Stomach (tissue), 19 donors: ENCODE measurements at places on chromosomes 3 and 15.

- no peaks in the 10 kb centered on the region for H3K27me3 ChIP-seq
- no peak for DNase-seq
- H3K36me3 ChIP-seq, result no peaks in the 10 kb centered on the region
- H3K27ac ChIP-seq, result no peak overlapping the region
These were observed 8.7 kb upstream of the CGNL1 start for GRCh38 chr15:57367556-57367955.

GRCh38 chr3:73094951-73095350, 33.5 kb downstream of the EBLN2 start:
- H3K27me3 ChIP-seq, result no peaks in the 10 kb centered on the region
- H3K27ac ChIP-seq, result no peak overlapping the region
- no peaks in the 10 kb centered on the region for H3K4me1 ChIP-seq
- H3K4me3 ChIP-seq, result no peak overlapping the region
- no peak for DNase-seq

GRCh38 chr3:131047582-131047981, 20.9 kb downstream of the NEK11 start:
- H3K36me3 ChIP-seq, result no peaks in the 10 kb centered on the region
- H3K4me1 ChIP-seq, result no peaks in the 10 kb centered on the region
- DNase-seq, result no peak
- no peak overlapping the region for H3K27ac ChIP-seq

DNA sequence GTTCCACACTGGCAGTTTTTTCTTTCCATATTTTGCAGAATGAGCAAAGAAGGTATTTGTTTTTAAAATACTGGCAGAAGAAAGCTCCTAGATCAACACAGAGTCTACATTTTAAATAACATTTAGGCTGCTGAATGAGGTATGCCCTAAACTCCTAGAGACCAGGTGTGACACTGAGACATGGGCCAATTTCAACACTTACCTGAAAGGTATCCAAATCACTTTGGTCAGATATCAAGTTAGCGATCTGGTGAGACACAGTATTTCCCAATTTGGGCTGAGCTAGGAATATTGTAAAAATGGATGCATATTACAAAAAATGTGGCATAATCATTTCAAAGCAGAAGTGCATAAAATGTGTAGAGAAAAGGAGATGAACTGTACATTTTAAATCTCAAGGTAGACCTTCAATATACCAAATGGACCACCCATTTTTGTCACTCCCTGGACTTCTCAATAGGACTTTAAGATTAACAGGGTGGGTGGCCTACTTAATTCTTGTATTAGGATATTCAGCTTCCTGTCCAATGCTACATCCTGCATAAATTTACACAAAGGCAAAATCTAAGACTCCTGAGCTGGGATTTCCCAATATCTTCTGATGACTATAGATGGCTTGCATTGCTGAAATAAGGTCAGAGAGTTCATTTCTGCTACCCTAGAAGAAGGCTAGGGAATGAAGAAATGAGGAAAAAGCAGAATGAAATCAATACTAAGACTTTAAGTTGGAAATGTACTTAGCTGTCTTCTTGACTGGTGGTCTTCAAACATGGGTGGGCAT, 487.8 kb downstream of the FOXP1 start:
- H3K4me3 ChIP-seq, result no peak overlapping the region
- DNase-seq, result no peak
- no peak overlapping the region for H3K27ac ChIP-seq
- peaks cover 4% of the 10 kb centered on the region for H3K4me1 ChIP-seq

GRCh38 chr15:75028991-75029377, 5.6 kb downstream of the PPCDC start:
- H3K4me3 ChIP-seq, result no peak overlapping the region
- DNase-seq, result no peak
- peaks cover 21% of the 10 kb centered on the region for H3K4me1 ChIP-seq
- H3K27me3 ChIP-seq, result no peaks in the 10 kb centered on the region
- peak overlapping the region; percentile 75 for H3K27ac ChIP-seq

DNA sequence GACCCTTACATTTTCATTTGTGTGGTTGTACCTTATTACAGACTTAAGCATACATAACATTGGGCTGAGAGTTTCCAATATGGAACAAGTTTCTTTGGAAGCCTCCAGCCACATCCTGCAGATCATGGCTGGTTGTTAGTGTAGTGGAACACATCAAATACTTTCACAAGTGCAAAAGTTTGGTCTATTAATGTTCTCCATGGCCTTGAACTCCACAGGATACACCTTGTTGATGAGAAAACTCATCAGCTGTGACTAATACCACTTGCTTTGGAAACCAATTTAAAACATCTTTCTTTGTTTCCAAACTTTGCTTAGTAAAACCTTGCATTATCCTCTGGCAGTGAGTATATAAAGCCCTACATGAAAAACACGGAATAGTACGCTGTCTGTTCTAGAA, 46.1 kb downstream of the MYZAP start:
- H3K4me3 ChIP-seq, result no peak overlapping the region
- H3K4me1 ChIP-seq, result peaks cover 22% of the 10 kb centered on the region
- H3K36me3 ChIP-seq, result peaks cover 66% of the 10 kb centered on the region
- H3K27me3 ChIP-seq, result no peaks in the 10 kb centered on the region
- no peak for DNase-seq

DNA sequence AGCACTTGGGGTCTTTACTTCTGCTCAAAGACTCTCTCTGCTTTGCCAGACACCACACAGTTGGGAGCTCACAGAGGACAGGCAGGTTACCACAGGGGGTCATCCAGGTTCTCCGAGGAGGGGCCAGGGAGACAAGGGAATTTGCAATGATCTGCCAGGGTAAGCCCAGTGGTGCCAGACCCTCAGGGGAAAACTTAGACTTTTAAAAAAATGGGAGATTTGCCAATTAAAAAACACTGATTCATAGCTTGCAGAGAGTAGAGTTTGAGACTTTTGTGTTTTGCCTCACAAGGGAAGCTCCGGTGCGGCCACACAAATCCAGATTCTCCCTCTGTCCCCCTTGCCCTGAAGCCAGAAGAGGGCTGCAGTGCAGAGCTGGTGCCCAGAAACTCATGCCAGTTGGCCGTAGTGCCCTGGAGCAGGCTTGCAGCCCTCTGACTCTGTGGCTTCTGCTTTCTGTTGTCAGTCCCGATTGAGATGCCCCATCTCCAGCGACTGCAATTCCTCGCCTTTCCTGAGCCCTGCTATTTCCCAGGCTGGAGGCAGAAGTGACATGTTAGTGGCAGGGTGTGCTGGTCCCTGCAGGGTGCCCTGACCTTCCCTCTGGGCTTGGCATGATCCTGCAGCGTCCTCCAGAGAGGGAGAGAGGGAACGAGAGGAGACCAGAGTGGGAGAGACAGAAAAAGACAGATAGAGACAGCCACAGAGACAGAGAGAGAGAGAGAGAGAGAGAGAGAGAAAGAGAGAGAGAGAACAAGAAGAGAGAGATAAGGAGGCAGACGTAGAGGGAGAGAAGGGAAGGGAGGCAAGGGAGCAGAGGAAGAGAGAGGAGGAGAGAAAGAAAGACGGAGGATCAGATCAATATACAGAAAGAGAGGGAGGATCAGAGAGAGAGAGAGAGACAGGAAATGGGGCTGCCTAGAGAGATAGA, 46.0 kb downstream of the RHCG start:
- no peak overlapping the region for H3K4me3 ChIP-seq
- no peak overlapping the region for H3K27ac ChIP-seq
- no peaks in the 10 kb centered on the region for H3K4me1 ChIP-seq

DNA sequence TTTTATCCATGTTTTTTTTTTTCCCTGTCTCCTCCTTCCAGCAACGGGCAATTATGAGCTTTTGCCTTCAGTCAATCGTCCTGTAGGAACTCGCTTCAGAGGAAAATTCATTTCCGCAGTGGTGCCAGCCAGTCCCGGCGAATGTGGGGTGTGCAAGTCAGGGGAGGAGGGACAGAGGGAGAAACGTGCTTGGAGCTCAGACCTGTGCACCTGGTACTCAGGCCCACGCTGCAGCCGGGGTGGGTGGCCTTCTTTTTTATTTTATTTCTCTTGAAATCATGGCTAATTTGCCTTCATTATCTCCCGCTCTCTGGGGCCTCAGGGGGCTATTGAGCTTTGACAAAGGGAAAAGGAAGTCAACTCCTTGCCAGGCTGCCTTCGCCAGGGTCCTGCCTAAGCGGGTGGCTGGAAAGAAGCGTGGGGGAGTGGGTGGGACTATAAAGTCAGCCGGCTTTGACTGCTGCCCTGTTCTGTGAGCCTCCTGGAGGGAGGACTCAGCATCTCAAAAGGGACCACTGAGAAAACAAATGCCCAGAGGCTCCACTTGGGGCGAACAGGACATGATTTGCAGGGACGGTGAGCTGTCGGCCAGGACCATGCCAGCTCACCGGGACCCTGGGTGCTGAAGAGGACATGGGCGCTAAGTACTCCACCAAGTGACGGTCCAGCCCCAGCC, 5.5 kb downstream of the GRIP2 start:
- peaks cover 23% of the 10 kb centered on the region for H3K4me1 ChIP-seq
- H3K27me3 ChIP-seq, result no peaks in the 10 kb centered on the region
- DNase-seq, result no peak
- H3K36me3 ChIP-seq, result no peaks in the 10 kb centered on the region

GRCh38 chr3:137134431-137134830, 176.6 kb downstream of the IL20RB start:
- no peaks in the 10 kb centered on the region for H3K4me1 ChIP-seq
- H3K27ac ChIP-seq, result no peak overlapping the region
- DNase-seq, result no peak
- H3K36me3 ChIP-seq, result no peaks in the 10 kb centered on the region

- H3K36me3 ChIP-seq, result no peaks in the 10 kb centered on the region
- no peak overlapping the region for H3K27ac ChIP-seq
- no peak for DNase-seq
- no peak overlapping the region for H3K4me3 ChIP-seq
- H3K4me1 ChIP-seq, result no peaks in the 10 kb centered on the region
- no peaks in the 10 kb centered on the region for H3K27me3 ChIP-seq
These were observed 210.8 kb downstream of the STT3B start for GRCh38 chr3:31743331-31744089.

DNA sequence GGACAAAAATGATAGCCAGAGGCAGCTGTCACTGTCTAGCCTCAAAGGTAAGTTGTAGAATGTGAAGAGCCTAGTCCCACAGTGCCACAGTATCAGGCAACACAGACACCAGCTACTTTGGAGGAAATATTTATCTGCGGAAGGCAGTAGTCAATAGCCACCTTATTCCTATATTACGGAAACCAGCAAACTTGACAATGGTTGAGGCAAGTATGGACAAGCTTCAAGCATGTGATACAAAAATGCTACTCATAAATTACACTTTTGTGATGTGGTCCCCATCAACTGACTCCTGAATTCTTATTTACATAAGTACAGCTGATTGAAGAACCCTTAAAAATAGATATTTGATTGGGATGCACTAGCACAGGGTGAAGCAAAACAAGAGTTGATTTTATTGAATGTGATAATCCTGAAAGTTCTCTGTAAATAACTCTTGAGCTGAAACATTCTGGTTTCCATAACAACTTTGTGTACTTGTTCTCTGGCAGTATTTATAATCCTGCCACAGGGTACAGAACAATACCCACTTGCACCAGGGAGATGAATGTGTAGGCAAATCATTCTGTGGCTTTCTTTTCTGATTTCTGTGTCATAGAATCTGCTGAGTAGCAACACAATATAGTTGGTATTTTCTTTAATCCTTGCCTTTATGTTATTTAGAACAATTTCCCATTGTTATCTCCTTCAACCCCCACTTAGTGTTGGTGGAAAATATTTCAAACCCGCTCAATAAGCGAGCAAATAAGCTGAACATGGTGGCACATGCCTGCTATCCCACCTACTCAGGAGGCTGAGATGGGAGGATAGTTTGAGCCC, at the start of gene ANKUB1:
Gene ANKUB1 (minus strand): TSS at position 103 of the 819 bp plus-strand sequence. CDS start 188 bp downstream, outside the sequence.
- DNase-seq, result no peak
- H3K36me3 ChIP-seq, result no peaks in the 10 kb centered on the region
- no peak within 1 kb of the TSS for H3K27ac ChIP-seq
- no peaks in the 10 kb centered on the region for H3K4me1 ChIP-seq
- H3K4me3 ChIP-seq, result no peak within 1 kb of the TSS
- no peaks in the 10 kb centered on the region for H3K27me3 ChIP-seq

GRCh38 chr3:129239991-129240390, 9.4 kb upstream of the COPG1 start:
- H3K36me3 ChIP-seq, result no peaks in the 10 kb centered on the region
- no peak overlapping the region for H3K4me3 ChIP-seq
- no peak for DNase-seq
- H3K27ac ChIP-seq, result peak overlapping the region; percentile 74
- peaks cover 3% of the 10 kb centered on the region for H3K4me1 ChIP-seq

DNA sequence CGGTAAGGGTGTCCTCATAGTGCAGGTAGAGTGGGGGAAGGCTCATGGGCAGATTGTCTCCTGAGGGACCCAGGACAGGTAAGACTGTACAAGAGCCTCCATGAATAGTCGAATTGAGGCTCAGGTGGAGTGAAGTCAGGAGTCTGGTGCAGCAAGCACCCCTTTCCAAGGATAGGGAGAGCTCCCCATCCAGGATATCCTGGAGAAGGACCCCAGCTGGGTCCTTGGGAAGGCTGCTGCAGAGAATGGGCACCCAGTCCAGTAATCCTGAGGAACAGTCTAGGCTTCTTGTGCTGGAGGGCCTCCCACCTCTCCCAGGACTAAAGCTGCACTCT, 592 bp downstream of the DUOXA2 start:
- no peak overlapping the region for H3K4me3 ChIP-seq
- peaks cover 36% of the 10 kb centered on the region for H3K27me3 ChIP-seq
- peaks cover 62% of the 10 kb centered on the region for H3K4me1 ChIP-seq
- H3K27ac ChIP-seq, result no peak overlapping the region
- no peaks in the 10 kb centered on the region for H3K36me3 ChIP-seq

- peaks cover 9% of the 10 kb centered on the region for H3K4me1 ChIP-seq
- no peak for DNase-seq
- no peak overlapping the region for H3K4me3 ChIP-seq
- no peaks in the 10 kb centered on the region for H3K36me3 ChIP-seq
- H3K27ac ChIP-seq, result no peak overlapping the region
These were observed 22.0 kb upstream of the ATP13A3 start for GRCh38 chr3:194508491-194509453.

- H3K36me3 ChIP-seq, result no peaks in the 10 kb centered on the region
- no peaks in the 10 kb centered on the region for H3K27me3 ChIP-seq
- no peak overlapping the region for H3K27ac ChIP-seq
- DNase-seq, result no peak
These were observed 50.9 kb downstream of the PRICKLE2 start for GRCh38 chr3:64174328-64174727.

GRCh38 chr3:73540969-73541740, 83.6 kb downstream of the PDZRN3 start:
- DNase-seq, result no peak

GRCh38 chr3:148066802-148067201, 630.9 kb upstream of the AGTR1 start:
- no peak overlapping the region for H3K4me3 ChIP-seq
- no peaks in the 10 kb centered on the region for H3K4me1 ChIP-seq
- DNase-seq, result no peak
- H3K27me3 ChIP-seq, result no peaks in the 10 kb centered on the region
- no peaks in the 10 kb centered on the region for H3K36me3 ChIP-seq
- no peak overlapping the region for H3K27ac ChIP-seq

DNA sequence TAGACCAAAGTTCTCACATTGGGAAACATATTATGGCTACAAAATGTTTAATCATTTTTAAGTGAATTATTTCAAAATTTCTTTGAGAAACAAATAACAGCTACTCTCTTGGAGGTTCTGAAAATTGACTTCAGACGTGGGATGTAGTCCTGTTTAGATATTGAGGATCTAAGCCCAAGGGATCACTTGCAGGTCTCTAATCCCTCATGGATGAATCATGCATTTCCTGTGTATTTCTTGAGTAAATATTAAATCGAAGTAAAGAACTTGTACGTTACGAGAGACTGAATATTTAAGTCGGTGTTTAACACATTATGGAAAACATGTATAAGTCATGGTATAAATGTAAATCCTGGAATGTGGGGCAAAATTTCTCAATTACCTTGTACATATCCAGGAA, 119.8 kb downstream of the EPHA3 start:
- no peaks in the 10 kb centered on the region for H3K36me3 ChIP-seq
- no peaks in the 10 kb centered on the region for H3K27me3 ChIP-seq
- no peak overlapping the region for H3K27ac ChIP-seq
- no peaks in the 10 kb centered on the region for H3K4me1 ChIP-seq
